Adrenal gland (tissue), 19 donors: ENCODE measurements at places on chromosomes 12 and 14.

DNA sequence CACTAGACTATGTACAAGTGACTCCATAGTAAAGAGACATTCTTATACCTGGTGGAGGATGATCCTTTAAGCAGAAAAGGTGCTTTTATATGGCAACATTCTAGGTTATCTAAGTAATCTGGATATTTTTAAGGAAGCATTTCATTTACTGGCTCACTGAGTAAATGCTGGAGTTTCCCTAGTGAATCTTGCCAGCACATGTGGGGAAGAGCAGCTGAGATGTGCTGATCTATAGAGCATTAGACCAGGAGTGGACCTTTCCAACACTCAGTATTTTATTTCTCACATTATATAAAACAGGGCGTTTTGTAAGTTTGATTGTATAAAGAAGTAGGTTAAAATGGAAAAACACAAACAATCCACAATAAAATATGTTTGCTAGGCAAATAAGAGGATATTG lies 478.5 kb downstream of the ATP23 start:
- DNase-seq = no peak

DNA sequence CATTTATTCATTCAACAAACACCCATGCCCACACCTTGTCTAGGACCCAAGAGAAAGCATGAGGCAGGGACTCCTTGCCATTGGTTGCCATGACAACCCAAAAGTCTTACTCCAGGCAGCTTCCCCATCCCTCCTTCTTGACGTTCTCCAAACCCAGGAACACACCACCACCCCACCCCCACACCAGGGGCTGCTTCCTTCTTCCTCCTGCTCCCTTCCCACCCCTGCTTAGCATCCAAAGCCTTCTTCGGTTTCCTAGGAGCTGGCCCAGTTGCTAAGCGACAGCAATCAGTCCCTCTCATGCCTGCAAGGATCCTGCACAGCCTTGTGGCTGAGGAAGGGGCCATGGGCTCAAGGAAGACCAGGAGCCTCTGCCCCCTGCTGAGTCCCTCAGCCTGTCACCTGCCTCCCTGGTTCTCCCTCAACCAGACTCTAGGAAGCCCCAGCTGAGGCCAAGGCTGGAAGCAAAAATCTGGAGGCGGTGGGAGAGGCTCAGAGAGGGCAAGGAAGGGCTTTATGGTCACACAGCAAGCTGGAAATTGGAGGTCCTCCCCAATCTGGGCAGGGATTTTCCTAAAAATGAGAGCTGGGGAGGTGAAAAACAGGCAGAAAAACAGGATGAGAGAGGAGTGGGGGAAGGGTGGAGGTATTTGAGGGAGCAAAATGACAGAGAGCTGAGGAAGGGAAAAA lies 15.4 kb downstream of the RASAL1 start:
- no peak for DNase-seq

- DNase-seq = no peak
Observed at GRCh38 chr12:1044696-1045095, 53.7 kb downstream of the ERC1 start.

DNA sequence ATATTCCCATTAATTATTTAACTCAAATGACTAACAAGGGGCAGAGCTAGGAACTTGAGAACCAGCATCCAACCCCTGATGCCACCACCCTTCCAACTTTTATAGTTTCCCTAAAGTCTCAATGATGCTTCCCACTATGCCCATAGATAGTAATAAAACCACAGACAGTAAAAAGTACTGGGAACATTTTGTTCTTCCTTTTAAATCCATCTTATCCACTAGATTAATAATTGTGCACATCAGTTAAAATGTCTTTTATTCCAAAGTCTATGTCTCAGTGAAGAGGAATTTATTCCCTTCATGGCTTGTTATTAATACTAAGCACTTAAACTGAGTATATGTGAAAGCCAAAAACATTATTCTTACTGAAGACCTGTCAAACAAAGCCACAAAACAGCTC lies 45.8 kb downstream of the SINHCAF start:
- no peak for DNase-seq

- no peak for DNase-seq
Observed at GRCh38 chr12:5210179-5210922, 166.7 kb downstream of the KCNA5 start.

DNA sequence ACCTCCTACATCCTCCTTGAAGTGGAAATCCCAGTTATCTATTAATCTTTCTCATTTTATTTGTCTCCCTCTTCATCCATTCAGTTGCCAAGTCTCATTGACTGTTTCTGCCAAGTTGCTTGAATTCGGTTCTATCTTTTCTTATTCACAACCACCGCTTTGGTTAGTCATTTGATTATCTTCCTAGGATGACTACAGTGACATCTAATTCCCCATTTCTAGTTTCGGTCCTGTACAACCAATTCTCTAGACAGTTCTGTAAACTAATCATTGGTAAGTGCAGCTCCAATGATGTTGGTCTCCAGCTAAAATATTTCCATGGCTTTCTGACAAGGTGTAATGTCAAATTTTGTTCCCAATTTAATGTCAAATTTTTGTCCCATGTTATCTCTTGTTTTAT lies 220.1 kb downstream of the ADAMTS20 start:
- DNase-seq = no peak

- no peak for DNase-seq
Observed at GRCh38 chr14:99348816-99349614, 77.0 kb upstream of the BCL11B start.

DNA sequence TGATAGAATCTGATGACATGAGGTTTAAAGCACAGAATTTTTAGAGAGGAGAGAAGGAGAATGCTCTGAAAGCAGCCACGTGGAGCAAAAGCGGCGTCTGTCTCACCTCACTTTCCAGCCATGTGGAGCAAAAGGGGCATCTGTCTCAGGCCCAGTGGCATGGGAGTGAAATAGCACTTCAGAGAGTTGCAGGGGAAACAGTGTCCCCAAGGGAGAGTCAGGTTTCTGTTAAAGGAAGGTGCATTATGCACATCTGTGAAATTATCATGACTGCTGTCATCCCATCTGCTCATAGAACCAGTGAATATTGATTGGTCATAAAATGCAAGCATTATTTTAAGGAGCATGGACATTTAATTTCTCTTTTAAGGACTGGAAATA lies 124.0 kb downstream of the BICD1 start:
- no peak for DNase-seq

DNA sequence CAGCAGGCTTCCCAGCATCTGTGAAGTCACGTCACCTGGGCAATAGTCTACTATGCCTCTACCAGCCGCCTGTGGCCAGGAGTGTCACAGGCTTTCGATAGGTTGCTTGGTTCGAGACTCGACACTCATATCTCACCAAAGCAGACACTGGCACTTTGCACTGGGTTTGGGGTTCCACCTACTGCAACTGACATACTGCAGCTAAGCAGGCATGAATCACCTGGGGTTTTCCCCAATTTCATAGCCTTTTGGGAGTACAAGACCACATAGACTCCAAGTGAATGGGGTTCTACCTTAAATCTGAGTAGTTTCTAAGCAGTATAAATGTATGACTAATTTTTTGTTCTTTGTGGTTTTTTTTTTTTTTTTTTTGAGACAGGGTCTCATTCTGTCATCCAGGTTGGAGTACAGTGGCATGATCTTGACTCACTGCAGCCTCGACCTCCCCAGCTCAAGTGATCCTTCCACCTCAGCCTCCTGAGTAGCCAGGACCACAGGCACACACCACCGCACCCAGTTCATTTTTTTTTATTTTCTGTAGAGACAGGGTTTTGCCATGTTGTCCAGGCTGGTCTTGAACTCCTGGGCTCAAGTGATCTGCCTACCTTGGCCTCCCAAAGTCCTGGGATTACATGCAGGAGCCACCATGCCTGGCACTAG lies 32.1 kb downstream of the DMAC2L start:
- no peak for DNase-seq

- no peak for DNase-seq
Observed at GRCh38 chr12:68403711-68404110, 71.5 kb upstream of the MDM1 start.

GRCh38 chr14:90175631-90176030 lies 80.7 kb upstream of the PSMC1 start:
- no peak for DNase-seq

DNA sequence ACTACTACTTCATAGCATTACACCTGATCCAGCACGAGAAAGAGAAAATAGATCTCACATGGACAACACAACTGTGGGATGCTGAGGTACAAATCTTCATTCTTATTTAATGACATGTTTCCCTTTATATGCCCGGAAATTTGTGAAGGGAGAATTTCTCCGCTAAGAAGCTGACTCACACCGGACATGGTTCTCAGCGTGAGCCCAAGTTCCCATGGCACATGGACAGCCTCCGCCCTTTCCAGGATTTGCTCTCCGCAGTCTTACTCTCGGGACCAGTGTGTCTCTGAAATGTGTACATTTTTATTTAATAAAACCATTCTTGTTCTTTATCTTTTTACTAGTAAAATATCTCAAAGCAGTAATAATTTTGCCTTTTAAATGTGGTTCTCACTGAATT lies 1154.8 kb downstream of the TMEM121 start:
- no peak for DNase-seq

DNA sequence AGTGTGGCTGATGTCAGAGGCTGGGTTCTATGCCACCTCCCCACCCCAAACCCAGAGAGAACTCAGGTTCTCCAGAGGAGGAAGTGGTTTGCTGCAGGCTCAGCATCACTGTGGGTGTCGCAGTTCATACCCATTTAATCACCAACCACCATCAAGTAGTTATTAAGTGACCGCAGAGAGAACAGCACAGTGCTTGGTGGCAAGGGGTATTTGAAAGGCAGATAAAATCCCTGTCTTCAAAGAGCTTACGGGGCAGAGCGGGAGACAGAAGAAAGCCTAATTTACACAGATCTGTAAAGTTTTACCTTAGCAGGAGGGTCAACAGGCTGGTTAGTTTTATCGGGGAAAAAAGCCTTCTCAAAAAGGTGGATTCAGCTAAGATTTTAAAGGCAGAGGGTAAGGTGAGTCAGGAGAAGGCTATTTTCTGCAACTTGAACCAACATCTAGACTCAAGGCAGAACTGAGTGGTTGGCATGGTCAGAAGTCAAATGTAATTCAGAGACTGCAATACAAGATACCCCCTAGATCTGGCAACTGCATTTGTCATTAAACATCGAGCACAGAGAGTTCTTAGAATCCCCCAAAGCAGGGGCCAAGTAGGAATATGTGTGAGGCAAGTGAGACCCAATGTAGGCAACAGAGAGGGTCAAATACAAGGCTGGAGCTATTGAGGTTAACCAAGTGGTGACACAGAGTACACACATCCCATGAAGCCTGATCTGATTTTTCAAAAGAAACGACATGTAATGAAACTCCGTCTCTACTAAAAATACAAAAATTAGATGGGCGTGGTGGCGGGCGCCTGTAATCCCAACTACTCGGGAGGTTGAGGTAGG lies 13.2 kb downstream of the PXN start:
- DNase-seq = no peak

DNA sequence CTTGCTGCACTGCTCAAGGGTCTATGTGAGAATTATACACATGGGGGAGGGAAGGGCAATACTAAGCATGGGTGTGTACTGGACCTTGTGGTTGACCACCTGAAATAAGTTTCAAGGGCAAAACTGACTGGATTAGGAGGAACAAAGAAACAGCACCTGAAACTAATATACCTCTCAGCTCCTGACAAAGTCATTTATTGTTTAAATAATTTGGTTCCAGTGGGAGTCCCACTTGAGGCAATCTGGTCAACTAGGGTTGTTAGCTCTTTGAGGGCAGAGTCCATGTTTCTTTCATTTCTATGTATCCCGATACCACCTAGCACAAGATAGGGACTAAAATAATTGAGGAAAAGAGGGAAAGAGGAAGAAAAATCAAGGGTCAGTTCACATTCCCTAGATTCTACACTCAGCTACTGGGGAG lies 45.5 kb downstream of the STXBP6 start:
- no peak for DNase-seq

GRCh38 chr12:75047885-75048525 lies 161.6 kb downstream of the KCNC2 start:
- no peak for DNase-seq

GRCh38 chr14:103527408-103528145 lies 1.4 kb upstream of the TRMT61A start:
- no peak for DNase-seq

- no peak for DNase-seq
Observed at GRCh38 chr14:77547512-77548180, 49.0 kb upstream of the ISM2 start.

- DNase-seq = no peak
Observed at GRCh38 chr12:460261-461230, 807 bp downstream of the B4GALNT3 start.

DNA sequence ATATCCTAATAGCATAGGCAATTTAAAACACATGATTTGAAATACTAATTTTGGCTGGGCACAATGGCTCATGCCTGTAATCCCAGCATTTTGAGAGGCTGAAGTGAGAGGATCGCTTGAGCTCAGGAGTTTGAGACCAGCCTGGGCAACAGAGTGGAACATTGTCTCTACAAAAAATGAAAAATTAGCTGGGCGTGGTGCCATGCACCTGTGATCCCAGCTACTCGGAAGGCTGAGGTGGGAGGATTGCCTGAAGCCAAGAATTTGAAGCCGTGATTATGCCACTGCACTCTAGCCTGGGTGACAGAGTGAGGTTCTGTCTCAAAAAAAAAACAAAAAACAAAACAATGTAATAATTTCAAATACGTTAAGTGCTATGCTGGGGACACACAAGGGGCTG lies 83.3 kb downstream of the SSPN start:
- no peak for DNase-seq

DNA sequence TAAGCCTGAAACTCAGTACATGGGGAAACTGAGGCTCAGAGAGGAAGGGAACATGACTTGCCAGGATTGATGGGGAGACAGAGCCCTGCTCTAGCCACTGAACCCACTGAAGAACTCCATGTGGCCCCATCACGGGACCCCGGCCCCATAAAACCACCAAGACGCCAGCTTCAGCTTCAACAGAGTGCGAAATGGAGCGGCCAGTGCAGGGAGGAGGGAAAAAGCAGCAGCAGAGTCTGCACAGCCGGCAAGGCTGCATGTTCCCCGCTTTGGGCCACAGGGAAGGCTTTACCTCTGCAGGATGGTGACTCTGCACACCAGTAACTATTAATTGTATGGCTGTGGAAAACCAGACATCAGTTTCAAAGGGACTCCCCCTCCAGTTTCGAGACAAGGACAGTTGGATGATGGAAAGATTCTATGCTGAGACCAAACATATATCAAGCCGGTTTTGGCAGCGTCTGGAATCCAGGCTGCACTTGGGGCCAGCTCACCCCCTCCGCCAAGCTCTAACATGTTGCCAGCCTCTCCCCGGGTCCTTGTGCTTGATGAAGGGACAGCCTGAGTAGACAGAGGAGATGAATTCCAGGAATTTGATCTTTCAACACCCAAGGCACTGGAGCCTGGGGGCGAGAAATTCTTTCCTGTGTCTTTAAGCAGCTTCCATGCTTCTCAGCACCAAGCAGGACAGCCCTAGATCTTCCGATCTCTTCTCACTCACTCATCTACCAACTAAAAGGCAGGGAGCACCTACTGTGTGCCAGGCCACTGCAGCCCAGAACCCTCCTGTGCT lies 55.7 kb upstream of the BCL11B start:
- DNase-seq = no peak

DNA sequence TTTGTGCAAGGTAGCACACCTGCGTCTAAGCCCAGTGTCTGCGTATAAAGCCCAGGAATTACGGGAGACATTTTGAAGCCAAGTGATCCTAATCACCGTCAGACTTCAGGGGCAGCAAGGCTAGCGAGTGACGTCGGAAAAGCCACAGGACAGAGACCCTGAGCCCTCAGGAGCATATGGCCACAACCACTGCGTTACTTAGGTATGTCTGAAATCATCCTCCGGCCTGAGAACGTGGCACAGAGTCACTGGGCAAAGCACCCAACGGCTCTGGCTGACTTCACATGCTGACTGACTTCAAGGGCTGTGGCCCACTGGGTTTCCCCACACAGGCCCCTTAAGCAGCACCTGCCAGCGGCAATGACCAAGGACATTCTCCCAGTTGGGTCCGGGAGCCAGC lies 71.5 kb downstream of the RIMBP2 start:
- DNase-seq = no peak
